ENCODE measurements at places on chromosomes 3 and 15.

- DNase-seq: no peak
Measured at GRCh38 chr15:63997715-63998442, 48.4 kb downstream of the DAPK2 start.

DNA sequence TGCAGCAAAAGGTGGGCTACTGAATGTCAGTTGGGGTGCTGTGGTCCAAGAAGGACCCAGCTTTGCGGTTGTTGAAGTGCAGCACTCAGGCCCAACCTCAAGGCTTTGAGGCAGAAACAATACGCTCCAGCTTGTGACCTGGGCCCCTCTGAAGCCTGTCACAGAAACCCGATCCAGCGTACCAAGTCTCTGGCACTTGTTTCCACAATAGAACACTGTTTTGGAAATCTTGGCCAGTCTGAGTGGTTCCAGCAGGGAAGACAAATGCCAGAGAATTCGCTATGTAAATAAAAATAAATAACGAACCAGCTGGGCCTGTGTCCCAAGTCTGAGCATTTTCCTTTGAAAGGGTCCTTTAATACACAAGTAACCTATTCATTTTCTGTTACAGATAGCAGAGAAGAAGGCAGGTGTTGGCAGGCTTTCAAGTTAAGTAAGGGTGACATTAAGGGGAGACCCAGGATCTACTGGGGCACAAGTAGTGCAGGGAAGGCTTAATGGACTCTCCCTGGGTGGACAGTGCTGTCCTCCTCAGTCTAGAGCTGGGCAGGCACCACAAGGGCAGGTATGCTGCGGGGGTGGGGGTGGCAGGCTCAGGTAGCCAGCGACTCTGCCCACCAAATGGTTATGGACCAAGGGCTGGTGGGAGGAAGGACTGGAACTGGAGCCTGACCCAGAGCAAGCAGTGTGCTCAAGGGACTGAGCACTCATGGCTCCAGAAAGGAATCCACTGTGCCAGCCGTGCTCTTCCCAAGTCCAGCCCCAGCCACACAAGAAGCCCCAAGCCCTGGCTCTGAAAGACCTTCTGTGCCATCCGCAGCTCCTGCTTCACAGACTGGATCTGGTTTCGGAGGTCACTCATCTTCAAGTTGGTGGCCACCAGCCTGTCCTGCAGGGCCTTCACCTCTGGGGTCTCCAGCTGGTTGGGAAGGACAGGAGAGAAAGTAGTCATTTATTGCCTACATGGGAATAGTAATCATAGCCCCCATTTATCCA lies 26.3 kb downstream of the CCDC13 start:
- DNase-seq: no peak

- no peak for DNase-seq
Measured at GRCh38 chr15:85404918-85405866, 24.8 kb downstream of the AKAP13 start.

DNA sequence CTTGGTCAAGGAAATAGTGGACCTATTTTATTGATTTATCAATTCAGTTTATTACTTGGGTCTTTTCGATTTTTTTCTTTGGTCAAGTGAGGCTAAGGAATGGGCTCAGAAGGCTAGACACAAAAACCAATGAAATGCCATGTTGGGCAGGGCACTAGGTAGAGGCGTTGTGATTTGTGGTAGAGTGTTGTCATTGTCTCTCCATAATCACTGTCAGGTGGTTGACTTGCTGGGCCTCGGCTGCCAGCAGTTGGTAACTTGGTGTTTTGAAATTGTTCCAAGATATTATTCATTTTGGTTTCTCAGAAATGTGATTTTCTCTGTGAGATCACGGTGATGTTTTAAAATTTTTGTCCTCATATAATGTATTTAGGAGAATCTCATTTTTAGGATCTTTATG lies 173.6 kb downstream of the KLHL25 start:
- DNase-seq: no peak

DNA sequence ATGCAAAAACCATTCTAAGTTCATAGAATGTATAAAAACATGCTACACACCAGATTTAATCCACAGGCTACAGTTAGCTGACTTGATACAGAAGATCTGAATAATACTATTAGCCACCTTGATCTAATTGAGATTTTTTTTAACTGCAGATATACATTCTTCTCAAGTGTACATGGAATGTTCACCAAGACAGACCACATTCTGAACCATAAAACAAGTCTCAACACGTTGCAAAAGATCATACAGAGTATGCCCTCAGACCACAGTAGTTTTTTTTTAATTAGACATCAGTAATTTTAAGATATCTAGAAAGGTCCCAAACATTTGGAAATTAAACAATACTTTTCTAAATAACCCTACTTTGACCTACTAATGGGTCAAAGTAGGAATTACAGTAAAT lies 83.3 kb downstream of the FGF7 start:
- no peak for DNase-seq

- DNase-seq: no peak
Measured at GRCh38 chr3:178156301-178156700, 379.9 kb upstream of the KCNMB2 start.

DNA sequence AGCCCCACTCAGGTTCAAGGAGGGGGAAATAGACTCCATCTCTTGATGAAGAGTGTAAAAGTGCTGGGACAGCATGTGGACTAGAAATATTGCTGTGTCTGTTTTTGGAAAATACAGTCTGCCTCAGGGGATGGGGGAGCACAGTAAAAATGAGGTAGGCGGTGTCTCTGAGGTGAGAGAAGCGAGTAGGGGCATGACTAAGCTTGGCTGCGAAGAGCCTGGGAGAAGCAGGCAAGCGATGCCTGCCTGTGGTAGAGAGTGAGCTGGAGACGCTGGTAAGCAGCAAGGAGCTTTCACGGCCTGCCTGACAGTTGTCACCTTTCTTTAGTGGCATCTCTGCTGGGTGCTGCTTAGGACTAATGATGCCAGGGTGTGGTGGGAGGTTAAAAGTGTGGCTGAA lies 49.0 kb upstream of the DCLK3 start:
- DNase-seq: no peak

- no peak for DNase-seq
Measured at GRCh38 chr3:82194870-82195269, 433.4 kb upstream of the GBE1 start.

- no peak for DNase-seq
Measured at GRCh38 chr3:135456108-135456790, 509.3 kb upstream of the PPP2R3A start.

- DNase-seq: no peak
Measured at GRCh38 chr15:61275451-61275850, 46.3 kb upstream of the RORA start.

- DNase-seq: no peak
Measured at GRCh38 chr3:185979721-185980121, 41.9 kb upstream of the TRA2B start.

GRCh38 chr3:101573449-101574387 lies at the start of gene PCNP:
PCNP (plus strand) TSS chr3:101574180; CDS start chr3:101574216, 36 bp downstream.
- peak; percentile 97 for DNase-seq

GRCh38 chr3:102415553-102415952 lies 19.3 kb upstream of the ZPLD1 start:
- no peak for DNase-seq

- no peak for DNase-seq
Measured at GRCh38 chr15:58293622-58294550, 137.9 kb upstream of the LIPC start.

DNA sequence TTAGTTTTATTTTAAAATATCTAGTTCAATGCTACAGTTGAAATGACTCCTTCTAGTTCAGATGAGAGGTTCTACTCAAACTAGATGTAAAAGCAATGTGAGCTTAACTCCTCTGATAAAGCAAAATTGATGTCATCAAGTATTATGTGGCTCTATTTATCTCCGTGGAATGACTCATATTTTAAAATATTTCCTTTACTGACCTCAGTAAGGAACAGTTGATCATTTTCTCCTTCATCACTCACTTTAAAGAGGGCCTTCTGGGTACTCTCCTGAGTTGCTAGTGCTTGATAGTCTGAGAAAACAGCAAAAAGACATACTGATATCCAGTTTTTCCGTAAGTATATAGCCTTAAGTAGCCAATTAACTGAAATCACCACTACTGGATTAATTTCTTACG lies 1099.3 kb downstream of the ROBO2 start:
- DNase-seq: no peak

DNA sequence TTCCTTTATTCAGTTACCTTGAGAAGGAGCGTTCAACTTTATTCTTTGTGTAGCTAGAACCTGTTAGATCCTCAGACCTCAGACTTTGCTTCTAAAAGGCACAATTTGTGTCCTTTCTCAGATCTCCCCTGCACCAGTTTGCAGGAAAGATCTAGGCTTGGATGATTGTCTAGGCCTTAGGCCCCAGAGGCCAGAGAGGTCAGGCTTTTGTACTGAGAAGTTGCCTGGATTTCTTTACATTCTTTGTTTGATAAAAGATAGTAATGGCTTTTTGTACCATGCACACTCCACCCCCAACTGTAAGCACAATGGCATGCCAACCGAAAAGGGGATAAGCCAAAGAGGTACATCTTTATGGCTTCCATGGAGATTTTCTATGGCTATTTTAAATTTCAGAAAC lies 719.6 kb upstream of the NR2F2 start:
- DNase-seq: no peak

GRCh38 chr15:97729270-97729669 lies 231.2 kb upstream of the ARRDC4 start:
- no peak for DNase-seq

- no peak for DNase-seq
Measured at GRCh38 chr15:81221449-81221848, 24.8 kb downstream of the IL16 start.

- no peak for DNase-seq
Measured at GRCh38 chr3:129239991-129240390, 9.4 kb upstream of the COPG1 start.

- no peak for DNase-seq
Measured at GRCh38 chr3:16171825-16172224, 2.7 kb upstream of the GALNT15 start.

DNA sequence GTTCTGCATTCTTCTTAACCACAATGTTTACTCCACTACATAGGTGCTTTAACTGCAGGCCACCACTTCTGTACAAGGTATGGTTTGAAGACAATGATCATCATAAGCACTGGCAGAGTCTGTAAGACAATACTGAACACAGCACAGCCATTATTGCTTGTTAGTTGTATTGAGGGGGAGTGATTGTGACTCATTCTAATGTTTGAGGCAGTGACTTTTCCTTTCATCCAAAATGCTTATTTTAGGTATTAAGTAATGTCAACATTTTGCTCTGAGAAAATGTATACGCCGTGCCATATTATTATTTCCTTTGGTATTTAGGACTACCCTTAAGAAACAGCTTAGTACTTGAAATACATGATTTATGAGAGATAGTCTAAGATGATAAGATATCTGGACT lies 618.2 kb upstream of the ZNF717 start:
- DNase-seq: no peak

DNA sequence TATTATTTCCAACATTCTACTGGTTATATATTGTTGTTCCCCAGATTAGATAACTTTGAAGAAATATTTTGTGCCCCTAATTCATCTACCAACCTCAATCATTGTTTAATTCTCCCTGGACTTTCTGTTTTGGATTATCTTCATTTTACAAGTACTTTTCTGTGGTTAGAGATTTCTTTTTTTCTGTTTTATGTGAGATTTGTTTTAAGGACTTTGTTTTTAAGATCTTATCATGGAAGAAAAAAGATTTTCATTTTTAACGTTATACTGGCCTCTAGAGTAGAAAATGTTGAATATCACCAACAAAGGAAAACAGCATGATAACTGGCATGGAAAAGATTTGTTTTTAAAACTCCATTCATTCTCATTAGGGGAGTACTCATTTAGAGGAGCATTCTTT lies 210.9 kb upstream of the KCNMB2 start:
- DNase-seq: no peak

- DNase-seq: no peak
Measured at GRCh38 chr15:35937380-35937779, 391.4 kb upstream of the DPH6 start.

- DNase-seq: no peak
Measured at GRCh38 chr3:76873532-76874242, 166.2 kb upstream of the ROBO2 start.

DNA sequence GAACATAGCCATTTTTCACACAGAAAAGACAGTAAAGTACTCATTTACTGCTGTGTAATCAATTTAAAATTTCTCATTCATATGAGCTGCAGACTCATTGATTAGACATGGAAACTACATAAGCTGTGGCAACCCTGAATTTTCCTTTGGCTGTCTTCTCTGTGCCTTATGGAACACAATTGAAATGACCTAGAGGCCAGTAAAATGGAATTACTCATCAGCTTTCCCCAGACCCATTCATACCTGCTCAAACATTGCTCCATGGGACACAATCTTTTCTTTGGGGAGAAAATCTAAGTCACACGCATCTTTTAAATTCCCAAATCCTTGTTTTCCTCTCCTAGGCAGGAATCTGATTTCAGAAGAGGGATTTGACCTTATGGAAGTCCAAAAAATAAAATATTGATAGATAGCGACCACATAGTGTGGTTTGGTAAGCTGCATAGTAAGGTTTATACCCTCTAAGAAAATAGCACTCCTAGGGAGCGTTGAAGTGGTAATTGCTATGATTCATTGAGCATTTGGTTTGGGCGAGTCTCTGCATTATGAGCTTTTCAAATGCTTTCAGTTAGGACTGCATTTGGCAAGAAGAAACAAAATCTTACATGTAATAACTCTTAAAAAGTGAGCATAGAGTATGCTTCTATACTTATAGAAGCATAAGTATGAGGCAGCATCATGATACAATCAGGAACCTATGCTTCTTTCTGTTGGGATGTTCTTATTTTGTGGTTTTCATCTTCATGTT lies 243.4 kb upstream of the GADL1 start:
- DNase-seq: no peak

DNA sequence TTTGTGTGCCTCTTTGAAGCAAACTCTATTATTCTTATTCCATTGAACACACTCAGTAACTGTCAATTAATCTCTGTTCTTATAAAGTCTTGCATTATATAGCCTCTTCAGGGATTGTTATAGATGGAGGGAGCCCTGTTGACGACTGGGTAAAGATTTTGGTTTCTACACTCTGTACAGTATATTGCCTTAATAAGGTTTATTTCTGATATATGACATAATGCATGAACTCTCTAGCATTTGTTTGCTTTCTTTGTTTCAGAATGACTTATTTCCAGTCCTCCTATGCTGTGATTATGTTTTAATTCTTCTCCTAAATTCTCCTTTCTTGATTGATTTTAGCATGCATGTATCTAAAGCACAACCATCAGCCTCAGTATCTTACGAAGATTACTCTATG lies 494.9 kb downstream of the DIPK2A start:
- no peak for DNase-seq

- no peak for DNase-seq
Measured at GRCh38 chr3:152356870-152357276, 88.1 kb downstream of the MBNL1 start.

- DNase-seq: no peak
Measured at GRCh38 chr15:26382444-26383072, 390.3 kb downstream of the GABRB3 start.

DNA sequence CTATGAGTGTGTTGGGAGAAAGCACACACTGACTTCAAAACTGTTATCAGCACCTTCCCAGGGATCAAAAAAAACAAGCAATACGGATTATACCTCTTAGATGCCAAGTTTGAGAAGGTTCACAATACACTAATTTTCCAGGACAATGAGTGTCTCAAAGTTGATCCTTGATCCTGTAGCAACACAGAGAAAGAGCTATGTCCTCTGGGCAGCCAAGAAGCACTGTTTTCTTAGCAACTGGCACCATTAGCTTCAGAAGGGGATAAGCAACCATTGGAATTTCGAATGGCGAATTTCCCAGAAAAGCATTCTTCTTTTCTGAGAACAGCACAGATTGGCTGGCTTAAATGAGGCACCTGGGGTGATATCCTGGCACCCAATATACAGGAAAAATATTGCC lies 270.3 kb upstream of the RORA start:
- DNase-seq: no peak

GRCh38 chr3:25558121-25558520 lies 106.6 kb downstream of the TOP2B start:
- DNase-seq: no peak

- DNase-seq: no peak
Measured at GRCh38 chr3:11638495-11639358, 5.0 kb downstream of the VGLL4 start.

Data from Jurkat, Clone E6-1 (cell line).